Large intestine (tissue), 12 donors: ENCODE measurements at places on chromosomes 11 and 22. TPM values are rescaled to one million over a fixed set of nuclear protein-coding genes. Genes with fewer than 3 reads are reported as not detected.
A peak's percentile ranks its signal among the peaks of the same experiment; 100 is the strongest.

DNA sequence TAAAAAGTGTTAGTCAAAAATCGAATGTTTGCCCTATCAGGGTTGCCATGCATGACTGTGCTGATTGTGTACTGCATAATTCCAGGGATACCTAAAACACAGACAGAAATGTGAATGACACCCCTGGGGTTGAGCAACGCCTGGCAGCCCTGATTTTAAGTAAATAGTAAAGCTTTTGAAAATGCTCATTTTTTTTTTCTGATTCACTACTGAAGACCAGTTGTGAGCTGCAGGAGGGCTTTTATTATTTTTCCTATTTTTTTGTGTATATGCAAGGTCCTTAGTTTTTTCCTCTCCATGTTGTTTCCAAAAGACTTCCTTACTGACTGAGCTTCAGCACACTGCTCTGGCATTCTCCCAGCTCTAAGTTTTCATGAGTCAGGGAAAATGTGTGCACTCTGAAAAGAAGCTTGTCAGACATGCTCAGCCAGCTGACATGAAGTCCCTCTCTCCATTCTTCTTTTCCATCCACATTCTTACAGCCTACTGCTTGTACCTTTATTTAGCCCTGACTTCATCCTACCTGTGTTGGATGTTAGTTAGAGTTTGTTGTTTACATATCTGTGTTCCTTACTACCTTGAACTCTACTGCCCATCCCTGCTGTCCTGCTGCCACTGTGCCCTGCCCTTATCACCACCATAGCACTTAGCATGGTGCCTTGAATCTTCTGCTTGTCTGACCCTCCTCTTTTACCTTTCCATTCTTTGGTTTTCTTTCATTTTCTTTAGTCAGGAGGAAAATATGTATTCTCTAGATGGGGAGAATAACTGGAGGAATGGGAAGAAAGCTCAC, 79.5 kb downstream of the HORMAD2 start:
- no peak overlapping the region for H3K27ac ChIP-seq
- no peaks in the 10 kb centered on the region for H3K27me3 ChIP-seq
- H3K4me1 ChIP-seq = no peaks in the 10 kb centered on the region
- peak; percentile 40 for DNase-seq

GRCh38 chr11:33373636-33374035, 116.5 kb downstream of the HIPK3 start:
- H3K27ac ChIP-seq = no peak overlapping the region
- H3K4me1 ChIP-seq = peaks cover 16% of the 10 kb centered on the region
- H3K4me3 ChIP-seq = no peak overlapping the region
- no peak for DNase-seq
- H3K36me3 ChIP-seq = no peaks in the 10 kb centered on the region

DNA sequence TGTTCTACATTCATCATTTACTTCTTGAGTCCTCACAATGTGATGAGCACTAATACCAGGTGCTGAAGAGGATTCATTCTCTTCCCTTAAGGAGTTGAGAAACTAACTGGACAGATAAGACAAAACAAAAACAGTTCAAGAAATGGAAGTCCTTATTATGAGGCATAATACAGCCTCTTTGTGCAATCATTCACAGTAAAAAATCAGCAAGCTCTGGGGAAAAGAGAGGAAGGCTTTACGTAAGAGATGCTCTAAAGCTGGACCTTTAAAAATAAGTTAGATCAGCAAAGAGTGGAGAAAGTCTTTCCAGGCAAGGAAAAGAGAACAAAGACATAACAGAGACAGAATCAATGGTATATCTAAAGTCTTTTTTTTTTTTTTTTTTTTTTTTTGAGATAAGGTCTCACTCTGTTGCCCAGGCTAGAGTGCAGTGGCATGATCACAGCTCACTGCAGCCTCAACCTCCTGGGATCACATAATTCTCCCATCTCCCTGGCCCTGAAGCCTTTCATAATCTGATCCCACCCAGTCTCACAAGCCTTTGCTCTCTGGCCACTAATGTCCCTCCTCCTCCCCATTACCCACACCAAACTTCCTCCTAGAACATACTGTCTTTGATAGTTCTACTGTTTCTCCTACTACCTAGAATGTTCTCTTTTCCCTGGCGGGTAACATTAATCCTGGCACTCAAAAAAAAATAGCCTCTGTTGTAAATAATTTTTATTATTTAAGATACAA, 40.9 kb downstream of the MRTFA start:
- H3K36me3 ChIP-seq = no peaks in the 10 kb centered on the region
- no peak for DNase-seq

The HOATZ gene
- polyA plus RNA-seq = 0.01 TPM

- peaks cover 71% of the 10 kb centered on the region for H3K36me3 ChIP-seq
- H3K27me3 ChIP-seq = no peaks in the 10 kb centered on the region
- H3K4me3 ChIP-seq = no peak overlapping the region
- no peaks in the 10 kb centered on the region for H3K4me1 ChIP-seq
Measured at GRCh38 chr22:30009478-30009877, 70.8 kb upstream of the HORMAD2 start.

- H3K4me3 ChIP-seq = no peak overlapping the region
- no peak overlapping the region for H3K27ac ChIP-seq
- no peaks in the 10 kb centered on the region for H3K27me3 ChIP-seq
- no peaks in the 10 kb centered on the region for H3K36me3 ChIP-seq
- no peaks in the 10 kb centered on the region for H3K4me1 ChIP-seq
- no peak for DNase-seq
Measured at GRCh38 chr11:121968638-121969037, 147.4 kb downstream of the BLID start.

DNA sequence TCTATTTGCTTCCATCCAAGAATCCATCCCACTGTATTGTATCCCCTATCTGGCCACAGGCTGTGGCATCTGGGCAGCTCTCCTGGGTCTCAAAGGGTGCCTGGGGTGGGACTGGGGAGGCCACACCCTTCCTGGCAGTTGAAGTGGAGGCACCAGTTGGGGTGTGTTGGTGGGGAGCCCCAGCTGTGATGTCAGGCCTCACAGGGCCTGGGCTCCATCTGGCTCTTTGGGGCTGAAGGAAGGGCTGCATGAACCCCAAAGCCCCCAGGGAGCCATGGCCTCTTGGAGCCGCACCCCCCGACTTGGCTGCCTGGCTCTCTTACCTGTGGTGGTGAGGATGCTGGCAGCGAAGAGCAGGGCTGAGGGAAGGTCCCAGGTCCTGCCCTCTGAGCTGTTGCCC, 469 bp downstream of the KCNK7 start:
- peaks cover 36% of the 10 kb centered on the region for H3K36me3 ChIP-seq
- H3K27ac ChIP-seq = no peak overlapping the region
- no peak for DNase-seq
- peaks cover 8% of the 10 kb centered on the region for H3K4me1 ChIP-seq
- H3K4me3 ChIP-seq = no peak overlapping the region

DNA sequence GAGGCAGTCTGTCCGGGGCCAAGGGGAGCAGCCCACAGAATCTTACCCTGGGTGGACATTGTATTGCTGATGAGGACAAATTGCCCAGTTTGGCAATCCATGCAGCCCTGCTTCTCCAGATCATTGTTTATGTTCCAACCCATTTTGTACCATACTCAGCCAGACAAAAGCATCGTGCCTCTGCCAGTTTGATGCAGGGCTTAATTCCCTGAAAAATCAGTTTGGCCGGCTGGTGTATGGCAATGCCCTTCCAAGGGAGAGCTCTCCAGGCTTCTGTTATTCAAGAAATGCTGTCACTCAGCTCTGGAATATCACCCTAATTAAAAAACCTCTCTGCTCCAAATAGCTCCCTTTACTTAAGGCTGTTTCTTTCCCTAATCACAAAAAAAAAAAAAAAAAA, 697.7 kb downstream of the TBC1D22A start:
- no peaks in the 10 kb centered on the region for H3K36me3 ChIP-seq
- H3K4me1 ChIP-seq = no peaks in the 10 kb centered on the region
- no peak overlapping the region for H3K4me3 ChIP-seq
- H3K27ac ChIP-seq = no peak overlapping the region
- no peak for DNase-seq
- H3K27me3 ChIP-seq = no peaks in the 10 kb centered on the region

- no peak overlapping the region for H3K27ac ChIP-seq
- no peak for DNase-seq
- H3K4me3 ChIP-seq = no peak overlapping the region
Measured at GRCh38 chr22:37428649-37429586, 1.6 kb upstream of the ELFN2 start.

DNA sequence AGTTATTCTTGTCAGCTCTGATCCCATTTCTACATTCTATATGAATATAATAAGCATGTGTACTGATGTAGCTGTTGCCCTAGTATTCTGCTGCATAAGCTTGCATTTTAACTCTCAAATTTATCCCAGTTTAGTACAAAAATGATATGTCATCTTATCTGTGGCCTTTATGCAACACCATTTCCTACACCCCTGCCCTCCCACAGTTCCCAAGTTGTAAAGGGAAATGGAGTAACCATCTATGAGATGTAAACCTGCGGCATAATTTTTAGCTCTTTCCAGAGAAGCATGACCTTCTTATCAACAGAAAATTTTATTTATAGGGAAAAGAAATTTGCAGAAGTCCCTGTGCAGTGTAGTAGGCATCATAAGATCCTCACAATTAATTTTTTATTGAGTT, 18.9 kb upstream of the CARD18 start:
- no peak overlapping the region for H3K27ac ChIP-seq
- DNase-seq = no peak
- no peaks in the 10 kb centered on the region for H3K4me1 ChIP-seq
- no peaks in the 10 kb centered on the region for H3K36me3 ChIP-seq
- H3K4me3 ChIP-seq = no peak overlapping the region
- H3K27me3 ChIP-seq = no peaks in the 10 kb centered on the region

The NAV2 gene
- polyA plus RNA-seq = 8.1 TPM

The AMBRA1 gene
- 20.2 TPM for polyA plus RNA-seq

DNA sequence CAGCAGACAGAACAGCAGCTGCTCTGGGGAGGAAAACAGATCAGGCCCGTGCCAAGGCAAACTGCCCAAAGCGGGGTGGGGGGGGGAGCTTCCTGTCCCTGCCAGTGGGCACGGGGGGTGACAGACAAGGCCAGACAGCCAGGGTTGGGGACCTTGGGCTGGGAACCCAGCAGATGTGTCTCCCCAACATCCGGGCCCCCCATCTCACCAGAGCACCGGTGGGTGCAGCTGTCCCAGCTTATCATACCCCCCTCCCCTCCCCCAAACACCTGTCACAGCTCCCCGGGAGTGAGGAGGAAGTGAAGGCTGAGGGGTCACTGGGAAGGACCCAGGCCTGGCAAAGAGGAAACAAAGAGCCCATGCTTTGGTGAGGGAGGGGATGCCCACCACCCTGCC, 1.3 kb downstream of the PPP1R14B start:
- peaks cover 47% of the 10 kb centered on the region for H3K4me1 ChIP-seq
- peak overlapping the region; percentile 83 for H3K4me3 ChIP-seq
- no peak for DNase-seq

DNA sequence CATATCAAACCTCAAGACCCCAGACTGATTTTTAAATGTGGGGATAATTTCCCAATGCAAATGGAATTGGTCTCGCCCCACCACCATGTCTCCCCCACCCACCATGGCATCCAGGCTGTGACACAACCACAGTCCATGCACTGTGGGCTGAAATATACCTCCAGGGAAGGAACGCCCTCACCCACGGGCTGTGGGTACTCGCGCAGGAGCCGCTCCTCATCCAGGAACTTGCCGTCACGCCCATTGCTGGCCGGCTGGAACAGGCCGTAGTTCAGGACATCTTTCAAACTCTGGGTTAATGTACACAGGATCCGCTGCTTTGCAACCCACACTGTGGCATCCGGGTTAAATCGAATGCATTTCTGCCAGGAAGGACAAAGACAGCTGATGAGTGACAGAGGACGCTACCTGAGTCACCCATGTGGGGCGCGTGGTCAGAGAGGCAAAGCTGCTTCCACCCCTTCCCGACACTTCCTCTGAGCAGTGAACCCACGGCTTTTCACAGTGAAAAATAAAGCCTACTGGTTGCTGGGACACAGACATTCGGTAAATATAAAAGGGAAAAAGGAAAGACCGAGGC, 133.6 kb downstream of the SHANK2 start:
- H3K4me3 ChIP-seq = no peak overlapping the region
- no peak for DNase-seq
- peaks cover 4% of the 10 kb centered on the region for H3K4me1 ChIP-seq

The DDIAS gene
- polyA plus RNA-seq = 2.5 TPM

- H3K27me3 ChIP-seq = no peaks in the 10 kb centered on the region
- peak; percentile 73 for DNase-seq
- peak overlapping the region; percentile 94 for H3K27ac ChIP-seq
- H3K36me3 ChIP-seq = no peaks in the 10 kb centered on the region
- H3K4me1 ChIP-seq = peaks cover 52% of the 10 kb centered on the region
Measured at GRCh38 chr11:7571640-7572000, 57.8 kb downstream of the PPFIBP2 start.

DNA sequence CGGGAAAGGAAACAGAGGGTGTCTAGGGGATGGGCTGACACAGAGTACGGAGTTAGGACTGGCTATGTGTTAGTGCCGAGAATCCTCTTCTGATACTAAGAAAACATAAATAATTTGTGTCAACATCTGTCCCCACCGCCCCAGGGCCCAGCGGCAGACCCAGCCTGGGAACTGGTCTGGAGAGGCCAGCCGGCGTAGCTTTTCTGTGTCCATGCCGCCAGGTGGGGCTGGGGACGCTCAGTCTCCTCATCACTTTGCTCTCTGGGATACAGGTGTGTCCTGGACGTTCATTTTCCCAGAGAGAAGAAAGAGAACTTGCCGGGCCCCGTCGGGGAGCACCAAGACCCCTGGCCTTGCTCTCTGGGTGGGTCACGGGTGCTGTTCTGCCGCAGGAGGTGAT, 54.7 kb downstream of the WNT7B start:
- H3K36me3 ChIP-seq = no peaks in the 10 kb centered on the region
- H3K27ac ChIP-seq = no peak overlapping the region
- no peak overlapping the region for H3K4me3 ChIP-seq
- H3K4me1 ChIP-seq = no peaks in the 10 kb centered on the region
- DNase-seq = no peak
- no peaks in the 10 kb centered on the region for H3K27me3 ChIP-seq

DNA sequence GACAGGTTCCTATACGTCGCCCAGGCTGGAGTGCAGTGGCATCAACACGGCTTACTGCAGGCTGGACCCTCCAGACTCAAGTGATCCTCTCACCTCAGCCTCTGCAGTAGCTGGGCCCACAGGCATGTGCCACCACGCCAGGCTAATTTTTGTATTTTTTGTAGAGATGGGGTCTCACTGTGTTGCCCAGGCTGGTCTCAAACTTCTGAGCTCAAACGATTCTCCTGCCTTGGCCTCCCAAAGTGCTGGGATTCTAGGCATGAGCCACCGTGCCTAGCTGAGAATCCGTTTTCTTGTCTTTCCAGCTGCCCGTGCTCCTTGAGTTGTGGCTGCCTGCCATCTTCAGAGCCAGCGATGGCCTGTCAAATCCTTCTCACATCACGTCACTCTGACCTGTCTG, 56.8 kb downstream of the MCM5 start:
- no peak overlapping the region for H3K27ac ChIP-seq
- H3K4me1 ChIP-seq = no peaks in the 10 kb centered on the region
- DNase-seq = no peak
- no peaks in the 10 kb centered on the region for H3K36me3 ChIP-seq
- H3K4me3 ChIP-seq = no peak overlapping the region

DNA sequence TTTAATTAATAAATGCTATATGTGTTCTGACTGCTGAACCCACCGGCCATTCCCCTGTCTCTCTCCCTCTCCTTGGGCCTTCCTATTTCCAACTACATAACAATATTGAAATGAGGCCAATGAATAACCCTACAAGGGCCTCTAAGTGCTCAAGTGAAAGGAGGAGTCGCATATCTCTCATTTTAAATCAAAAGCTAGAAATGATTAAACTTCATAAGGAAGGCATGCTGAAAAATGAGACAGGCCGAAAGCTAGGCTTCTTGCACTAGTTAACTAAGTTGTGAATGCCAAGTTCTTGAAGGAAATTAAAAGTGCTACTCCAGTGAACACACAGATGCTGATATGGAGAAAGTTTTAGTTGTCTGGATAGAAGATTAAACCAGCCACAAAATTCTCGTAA, 109.2 kb downstream of the TSPAN18 start:
- H3K4me3 ChIP-seq = no peak overlapping the region
- H3K36me3 ChIP-seq = no peaks in the 10 kb centered on the region
- peaks cover 22% of the 10 kb centered on the region for H3K4me1 ChIP-seq
- H3K27ac ChIP-seq = no peak overlapping the region
- H3K27me3 ChIP-seq = no peaks in the 10 kb centered on the region
